ENCODE measurements at places on chromosomes 12 and 14.
A peak's percentile ranks its signal among the peaks of the same experiment; 100 is the strongest.

DNA sequence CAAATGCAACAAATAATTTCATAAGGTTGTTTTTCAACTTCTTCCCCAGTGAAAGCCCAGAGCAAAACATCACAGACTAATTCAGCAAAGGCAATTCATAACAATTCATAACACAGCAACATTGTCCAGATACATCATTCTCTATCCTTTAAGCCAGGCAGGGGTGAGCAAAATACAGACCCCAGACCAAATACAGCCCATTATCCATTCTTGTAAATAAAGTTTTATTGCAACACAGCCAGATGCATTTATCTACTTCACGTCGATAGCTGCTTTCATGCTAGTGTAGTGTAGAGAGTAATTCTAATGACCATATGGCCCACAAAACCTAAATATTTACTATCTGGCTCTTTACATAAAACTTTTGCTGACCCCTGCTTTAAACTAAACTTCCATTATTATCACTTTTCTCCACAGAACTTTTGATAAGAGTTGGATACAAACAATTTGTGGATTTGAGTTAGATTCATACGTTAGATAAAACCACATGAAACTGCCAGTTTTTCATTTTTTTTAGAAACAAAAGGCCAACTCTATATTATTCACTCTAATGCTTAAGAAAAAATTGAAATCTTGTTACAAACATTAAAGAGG lies 174.4 kb downstream of the DUSP6 start:
- no peak for DNase-seq

GRCh38 chr14:45212231-45212630 lies 40.8 kb downstream of the MIS18BP1 start:
- no peak for DNase-seq

- DNase-seq = peak; percentile 28
Observed at GRCh38 chr14:60723116-60723906, 840 bp downstream of the SIX4 start.

DNA sequence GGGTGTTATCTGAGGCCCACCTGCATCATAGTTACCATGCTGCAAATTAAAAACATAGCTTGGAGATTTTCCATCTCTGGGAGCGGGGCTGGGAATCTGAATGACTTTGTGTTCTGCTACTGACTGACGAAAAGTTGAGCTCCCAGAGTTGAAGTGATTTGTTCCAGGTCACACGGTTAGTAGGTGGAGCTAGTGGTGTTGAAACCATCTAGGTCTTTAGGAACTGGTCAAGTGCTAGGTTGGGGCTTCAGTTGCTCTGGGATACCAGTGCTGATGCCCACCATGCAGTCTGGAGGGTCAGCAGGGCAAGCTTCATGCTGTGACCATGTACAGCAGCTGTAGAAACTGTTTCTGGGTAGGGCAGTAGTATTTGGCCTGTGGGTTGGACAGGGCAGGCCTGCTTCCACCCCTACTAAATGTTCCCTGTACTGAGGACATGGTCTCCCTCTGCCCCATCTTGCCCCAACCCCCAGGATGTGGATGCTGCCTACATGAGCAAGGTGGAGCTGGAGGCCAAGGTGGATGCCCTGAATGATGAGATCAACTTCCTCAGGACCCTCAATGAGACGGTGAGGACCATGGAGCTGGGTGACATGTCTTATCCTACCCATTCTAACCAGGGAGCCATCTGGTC lies 5.3 kb downstream of the KRT7 start:
- DNase-seq = no peak

DNA sequence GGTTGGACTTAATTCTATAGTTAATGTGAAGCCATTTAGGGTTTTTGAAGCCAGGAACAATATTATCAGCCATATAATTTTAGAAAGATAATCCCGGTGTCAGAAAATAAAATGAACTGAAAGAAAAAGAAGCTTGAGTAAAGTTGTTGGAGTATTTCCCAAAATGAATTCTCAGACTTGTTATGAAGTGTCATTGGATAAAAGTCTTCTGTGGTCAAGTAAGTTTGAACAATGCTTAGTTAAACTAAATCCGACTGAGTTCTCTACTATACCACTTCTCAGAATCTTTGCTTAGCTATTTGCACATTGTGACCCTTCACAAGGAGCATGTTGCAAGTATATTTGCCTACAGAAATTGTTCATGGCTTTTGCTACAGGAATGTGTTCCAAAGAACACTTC lies 17.5 kb upstream of the FLRT2 start:
- no peak for DNase-seq

- peak; percentile 17 for DNase-seq
Observed at GRCh38 chr12:98873776-98874175, 228.7 kb downstream of the APAF1 start.

DNA sequence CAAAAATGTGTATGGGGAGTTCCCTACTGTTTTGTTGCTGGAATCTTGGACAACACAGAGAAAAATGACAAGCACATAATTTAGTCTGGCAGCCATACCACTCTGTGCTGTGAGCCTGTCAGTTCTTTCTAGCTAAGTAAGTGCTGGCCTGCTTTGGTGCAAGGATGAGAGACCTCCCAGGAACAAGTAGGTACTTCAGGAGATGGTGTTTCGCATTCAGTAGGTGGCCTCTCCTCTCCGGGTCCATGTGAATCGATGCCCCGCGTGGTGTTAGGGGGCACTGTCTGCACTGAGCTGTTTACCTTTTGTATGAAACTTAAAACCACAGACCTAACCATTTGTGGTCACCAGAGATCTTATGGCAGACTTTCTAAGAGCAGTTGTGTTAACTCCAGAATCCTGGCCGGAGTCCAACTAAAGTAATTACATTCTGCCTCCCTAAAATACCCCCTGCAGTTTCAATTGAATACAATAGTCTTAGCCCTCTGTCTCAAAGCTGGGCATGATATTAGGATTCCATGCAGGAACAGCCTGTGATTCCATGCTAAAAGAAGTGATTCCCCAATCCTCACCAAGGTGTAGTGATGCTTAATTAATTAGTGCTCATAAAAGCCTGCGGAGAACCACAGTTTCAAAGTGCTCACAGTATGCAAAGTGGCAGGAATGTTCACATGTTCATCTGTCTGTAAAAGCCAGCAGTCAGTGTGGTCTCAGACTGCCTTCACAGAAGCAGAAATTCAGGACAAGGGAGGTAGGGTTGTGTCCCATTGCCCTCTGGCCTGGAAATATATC lies 64.2 kb downstream of the LLPH start:
- DNase-seq = no peak

- DNase-seq = no peak
Observed at GRCh38 chr14:103260629-103261124, 73.4 kb upstream of the EIF5 start.

- DNase-seq = no peak
Observed at GRCh38 chr12:130083734-130084133, 78.5 kb upstream of the FZD10 start.

DNA sequence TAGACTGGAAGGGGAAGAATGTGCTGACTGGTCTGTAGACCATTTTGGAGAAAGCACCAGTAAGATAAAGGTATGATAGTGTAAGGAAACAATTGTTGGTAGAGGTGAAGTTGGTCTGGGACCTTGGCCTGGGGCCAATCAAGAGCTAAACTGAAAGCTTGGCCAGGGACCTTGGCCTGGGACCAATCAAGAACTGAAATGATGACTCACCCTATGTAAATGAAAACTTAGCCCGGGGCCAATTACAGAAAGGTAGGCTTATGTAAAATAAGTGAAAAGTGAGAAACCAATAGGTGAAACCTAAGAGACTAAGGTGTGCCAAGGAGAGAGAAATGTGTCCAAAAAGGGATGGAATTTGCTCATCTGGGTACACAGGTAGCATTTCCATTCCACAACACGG lies 776.0 kb downstream of the C12orf50 start:
- DNase-seq = no peak

DNA sequence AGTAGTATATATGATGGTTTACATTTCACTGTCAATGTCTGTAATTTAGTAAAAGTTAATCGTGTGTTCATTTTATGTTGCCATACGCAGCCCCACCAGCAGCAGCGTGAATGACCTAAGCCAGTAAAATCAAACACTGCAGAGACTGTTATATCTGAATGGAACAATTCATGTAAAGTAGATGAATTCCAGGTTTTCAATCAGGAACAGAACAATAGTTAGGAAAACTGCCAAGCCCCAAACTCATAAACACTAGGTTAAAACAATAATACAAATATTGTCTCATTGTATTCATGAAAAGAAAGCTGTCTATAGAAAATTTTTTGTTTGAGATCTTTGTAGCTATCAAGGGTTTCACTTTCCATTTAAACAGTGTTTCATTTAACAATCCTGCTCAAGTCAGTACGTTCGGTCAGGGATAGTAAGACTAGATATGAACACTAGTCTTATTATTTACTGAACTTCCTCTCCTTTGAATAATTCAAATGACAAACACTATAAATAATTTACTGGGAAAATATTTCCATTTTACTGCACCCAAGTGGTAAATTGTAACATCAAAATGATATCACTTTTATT lies 256.8 kb upstream of the FLRT2 start:
- no peak for DNase-seq

DNA sequence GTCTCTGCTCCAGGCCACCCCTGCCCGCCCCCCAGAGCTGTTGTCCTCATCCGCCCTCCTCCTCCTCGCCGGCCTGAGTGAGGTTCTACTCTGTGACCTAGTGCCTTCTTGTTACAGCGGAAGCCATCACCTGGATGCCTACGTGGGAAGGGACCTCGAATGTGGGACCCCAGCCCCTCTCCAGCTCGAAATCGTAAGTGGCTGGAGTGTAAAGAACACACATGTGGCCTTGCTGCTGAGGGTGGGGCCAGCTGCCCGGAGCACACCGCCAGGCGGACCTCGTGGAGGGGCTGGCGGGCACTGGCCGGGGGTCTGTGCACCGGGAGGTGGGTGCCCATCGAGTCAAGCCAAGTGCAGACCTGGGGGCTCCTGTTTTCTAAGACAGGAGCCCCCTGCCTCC lies 19.4 kb downstream of the MEG3 start:
- DNase-seq = no peak

Data from SK-N-DZ (cell line).